Ovary (tissue), 10 donors: ENCODE measurements at places on chromosomes 11 and 22. TPM values are rescaled to one million over a fixed set of nuclear protein-coding genes. Genes with fewer than 3 reads are reported as not detected.
A peak's percentile ranks its signal among the peaks of the same experiment; 100 is the strongest.

DNA sequence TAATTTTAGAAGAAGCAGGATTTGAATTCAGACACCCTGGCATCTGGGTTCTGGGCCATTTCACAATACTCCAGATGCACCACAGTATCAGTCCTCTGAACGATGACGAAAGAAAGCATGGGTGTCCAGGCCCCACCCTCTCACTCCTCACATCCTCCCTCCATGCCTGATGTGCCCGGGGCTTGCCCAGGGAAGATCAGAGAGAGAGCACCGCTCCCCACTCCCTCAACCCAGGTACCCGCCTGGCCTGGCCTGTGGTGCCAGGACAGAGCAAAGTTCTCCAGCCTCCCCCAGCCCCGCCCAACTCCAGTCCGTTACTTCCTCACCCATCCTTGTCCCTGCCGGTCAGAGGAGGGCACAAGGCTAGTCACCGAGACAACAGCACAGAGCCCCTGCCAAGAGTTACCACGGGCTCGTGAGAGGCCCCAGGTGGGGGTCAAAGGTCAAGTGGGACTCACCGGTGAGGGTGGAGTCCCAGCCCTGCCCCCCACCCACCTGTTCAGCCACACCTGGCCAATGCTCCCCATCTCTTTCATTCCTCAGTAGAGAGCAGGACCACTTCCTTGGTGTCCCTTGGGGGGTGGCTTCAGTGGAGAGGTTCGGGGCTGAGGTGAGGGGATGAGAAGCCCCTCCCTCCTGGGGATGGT is 8.1 kb downstream of the BCL9L start:
- peak; percentile 72 for DNase-seq

DNA sequence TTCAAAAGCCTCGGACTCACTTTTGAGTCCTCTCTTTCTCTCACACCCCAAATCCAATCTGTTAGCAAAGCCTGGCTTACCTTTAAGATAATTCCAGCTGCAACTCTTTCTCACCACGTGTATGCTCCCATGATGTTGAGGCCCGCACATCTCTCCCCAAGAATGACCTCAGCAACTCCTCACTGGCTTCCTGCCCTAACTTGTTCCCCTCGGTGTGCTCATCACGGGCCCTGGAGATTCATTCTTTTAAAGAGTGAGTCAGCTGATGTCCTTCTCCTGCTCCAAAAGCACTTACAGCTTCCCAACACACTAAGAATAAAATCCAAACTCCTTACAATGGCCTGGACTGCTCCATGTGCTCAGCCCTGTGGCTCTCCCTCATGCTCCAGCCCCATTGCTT is 1041.3 kb downstream of the OPCML start:
- DNase-seq, result no peak

GRCh38 chr11:18368221-18368620 is 26.1 kb upstream of the LDHA start:
- DNase-seq, result no peak

DNA sequence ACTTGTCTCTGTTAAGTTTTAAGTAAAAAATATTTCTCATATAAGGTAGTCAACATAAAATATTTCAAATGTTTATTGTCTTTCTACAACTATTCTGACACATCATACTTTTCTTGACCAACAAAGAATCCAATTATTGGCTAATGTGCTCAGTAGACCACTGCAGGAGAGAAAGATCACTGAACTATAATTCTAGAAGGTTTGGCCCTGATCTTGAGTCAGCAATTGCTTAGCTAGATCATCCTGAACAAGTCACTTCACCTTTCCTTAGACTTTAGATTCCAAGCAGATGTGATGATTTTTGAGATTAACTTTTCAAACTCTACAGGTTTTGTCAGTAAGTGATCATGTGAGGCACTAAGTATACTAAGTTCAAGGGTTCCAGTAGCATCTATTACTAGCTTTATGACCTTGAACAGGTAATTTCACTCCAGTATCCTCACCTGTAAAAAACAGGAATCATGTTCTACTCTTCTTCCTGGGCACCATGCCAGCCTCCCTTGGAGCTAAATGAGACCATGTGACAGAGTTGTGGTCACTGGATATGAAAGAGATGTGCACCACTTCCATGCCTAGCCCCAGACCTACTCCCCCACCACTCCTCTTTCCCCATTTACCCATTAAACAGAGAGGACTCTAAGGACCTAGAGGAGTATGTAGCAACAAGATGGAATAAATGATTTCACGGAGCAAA is 17.3 kb downstream of the PGM2L1 start:
- no peak for DNase-seq

DNA sequence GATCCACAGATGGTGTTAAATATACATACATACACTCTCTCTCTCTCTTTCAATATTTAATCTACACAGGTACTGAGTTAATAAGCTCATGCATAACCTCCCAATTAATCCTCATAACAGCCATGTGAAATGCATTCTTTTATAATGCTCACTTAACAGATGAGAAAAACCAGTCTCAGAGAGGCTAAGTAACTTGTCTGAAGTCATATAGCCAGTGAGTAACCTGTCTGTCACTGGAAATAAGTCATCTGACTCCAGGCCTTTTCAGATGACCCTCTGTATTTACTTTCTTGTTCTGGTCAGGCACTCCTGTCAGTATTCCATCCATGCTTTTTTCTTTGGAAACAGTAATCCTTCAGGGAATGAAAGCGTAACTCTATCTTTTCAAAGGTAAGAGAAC is 594.0 kb upstream of the TENM4 start:
- no peak for DNase-seq

DNA sequence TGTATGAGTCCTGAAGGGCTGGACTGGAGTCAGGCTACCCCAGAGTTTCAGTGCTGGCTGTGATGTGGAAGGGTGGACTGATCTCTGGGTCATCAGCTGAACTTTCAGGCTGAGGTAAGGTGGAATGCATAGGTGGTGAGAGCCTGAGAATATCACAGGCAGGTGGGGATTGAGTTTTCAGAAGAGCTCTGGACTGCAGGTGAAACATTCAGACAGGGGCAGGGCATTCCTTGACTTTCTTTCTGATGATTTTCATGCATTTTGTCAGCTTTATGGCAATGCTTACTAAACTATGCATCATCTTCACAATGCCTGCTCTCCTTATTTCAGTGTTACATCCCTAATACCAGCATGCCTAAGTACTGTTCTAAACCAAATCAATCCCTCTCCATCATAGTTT is 755.0 kb downstream of the KCNA4 start:
- no peak for DNase-seq

DNA sequence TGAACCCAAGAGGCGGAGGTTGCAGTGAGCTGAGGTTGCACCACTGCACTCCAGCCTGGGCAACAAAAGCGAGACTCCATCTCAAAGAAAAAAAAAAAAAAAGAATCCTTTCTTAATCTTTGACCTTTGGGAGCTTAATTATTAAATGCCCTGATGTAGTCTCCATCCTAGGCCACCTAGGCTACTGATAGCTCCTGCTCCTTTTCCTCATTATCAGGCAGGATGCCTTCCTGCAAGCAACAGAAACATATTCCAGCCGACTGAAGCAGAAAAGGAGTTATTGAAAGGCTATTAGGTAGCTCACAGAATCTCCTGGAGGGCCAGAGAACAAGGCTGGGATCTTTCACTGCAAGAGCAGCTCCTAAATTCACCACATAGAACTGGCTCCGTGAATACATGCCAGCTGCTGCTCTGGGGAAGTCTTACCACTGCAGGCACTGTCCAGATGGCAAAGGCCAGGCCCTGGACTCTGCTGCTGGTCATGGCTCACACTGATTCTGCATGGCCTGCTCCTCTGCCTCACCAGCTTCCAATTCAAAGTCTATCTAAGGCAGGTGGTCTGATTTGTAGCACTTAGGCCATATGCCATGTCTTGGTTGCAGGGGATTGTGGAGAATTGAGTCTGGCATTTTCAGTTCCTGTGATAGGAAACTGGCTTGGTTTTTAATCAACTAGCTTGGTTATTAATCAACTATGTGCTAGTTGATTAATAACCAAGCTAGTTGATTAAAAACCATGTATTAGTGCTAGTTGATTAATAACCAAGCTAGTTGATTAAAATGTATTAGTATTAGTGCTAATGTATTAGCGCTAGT is 26.0 kb upstream of the POLD3 start:
- no peak for DNase-seq

GRCh38 chr11:72578051-72578450 is 96.2 kb downstream of the PDE2A start:
- DNase-seq, result no peak

DNA sequence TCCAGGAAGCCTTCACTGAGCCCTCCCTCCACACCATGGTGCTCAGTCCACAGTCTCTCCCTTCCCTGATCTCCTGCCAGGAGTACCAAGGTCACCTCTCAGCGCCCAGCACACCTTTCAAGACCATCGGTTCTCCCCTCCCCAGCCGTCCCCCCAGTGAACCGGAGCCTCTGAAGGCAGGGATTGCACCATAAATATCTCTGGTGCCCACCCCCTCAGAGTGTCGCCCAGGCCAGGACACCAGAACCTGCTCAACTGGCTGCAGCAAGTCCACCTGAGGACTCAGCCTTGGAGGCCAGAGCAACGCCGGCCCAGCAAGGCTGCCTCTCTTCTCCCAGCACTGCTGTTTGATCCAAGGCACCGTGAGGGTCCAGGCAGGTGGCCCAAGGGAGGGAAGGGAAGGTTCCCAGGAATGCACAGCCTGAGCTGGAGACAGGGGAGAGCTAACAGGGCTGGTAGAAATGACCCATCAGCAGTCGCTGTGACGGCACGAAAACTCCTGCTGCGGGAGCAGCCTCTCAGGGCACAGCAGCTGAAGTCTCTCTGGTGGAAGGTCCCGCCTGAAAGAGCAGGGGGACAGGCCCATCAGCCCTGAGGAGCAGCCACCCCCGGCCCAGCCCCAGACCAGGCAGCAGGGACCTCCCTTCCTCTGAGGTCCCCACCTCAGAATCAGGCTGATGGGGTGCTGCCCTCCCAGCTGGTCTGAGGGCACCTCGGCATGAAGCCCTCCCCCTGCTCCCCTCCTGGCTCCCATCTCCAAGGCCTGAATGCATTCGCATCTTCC is 80.3 kb downstream of the BUD13 start:
- no peak for DNase-seq

GRCh38 chr11:70826541-70827335 is 425.6 kb downstream of the SHANK2 start:
- no peak for DNase-seq

DNA sequence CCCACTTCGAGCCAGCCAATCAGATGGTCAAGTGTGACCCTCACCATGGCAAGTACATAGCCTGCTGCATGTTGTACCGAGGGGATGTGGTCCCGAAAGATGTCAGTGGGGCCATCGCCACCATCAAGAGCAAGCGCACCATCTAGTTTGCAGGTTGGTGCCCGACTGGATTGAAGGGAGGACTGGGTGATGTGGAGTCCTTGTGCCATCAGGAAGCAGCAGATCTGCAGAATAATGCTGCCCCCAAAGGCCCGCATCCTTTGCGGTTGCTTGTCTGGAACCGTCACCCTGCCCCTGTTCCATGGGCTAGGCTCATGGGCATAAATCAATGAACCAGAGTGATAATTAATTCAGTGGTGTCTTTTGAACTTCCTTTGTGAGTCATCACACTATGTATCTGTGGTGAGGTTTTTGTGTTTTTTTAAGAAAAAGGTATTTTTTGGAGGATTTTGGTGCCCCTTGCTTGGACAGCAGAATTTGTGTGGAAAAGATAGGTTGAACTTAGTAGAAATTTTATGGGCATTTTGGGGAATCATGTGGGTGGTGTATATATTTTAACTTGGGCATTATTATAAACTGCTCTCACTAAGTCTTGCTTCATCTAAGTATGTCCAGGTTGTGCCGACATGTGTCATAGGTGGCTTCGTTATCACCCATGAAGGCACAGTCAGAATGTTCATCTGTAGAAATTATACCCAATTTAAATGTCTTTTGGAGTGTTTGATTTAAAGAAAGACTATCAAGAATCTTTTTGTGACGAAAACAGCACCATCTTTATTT is 22.3 kb downstream of the LRRC74B start:
- DNase-seq, result no peak

GRCh38 chr11:71964641-71965040 is 34.1 kb upstream of the IL18BP start:
- DNase-seq, result no peak

GRCh38 chr11:38446336-38446735 is 1848.3 kb upstream of the RAG2 start:
- DNase-seq, result no peak

GRCh38 chr11:80958987-80959386 is 1518.2 kb upstream of the TENM4 start:
- DNase-seq, result no peak

DNA sequence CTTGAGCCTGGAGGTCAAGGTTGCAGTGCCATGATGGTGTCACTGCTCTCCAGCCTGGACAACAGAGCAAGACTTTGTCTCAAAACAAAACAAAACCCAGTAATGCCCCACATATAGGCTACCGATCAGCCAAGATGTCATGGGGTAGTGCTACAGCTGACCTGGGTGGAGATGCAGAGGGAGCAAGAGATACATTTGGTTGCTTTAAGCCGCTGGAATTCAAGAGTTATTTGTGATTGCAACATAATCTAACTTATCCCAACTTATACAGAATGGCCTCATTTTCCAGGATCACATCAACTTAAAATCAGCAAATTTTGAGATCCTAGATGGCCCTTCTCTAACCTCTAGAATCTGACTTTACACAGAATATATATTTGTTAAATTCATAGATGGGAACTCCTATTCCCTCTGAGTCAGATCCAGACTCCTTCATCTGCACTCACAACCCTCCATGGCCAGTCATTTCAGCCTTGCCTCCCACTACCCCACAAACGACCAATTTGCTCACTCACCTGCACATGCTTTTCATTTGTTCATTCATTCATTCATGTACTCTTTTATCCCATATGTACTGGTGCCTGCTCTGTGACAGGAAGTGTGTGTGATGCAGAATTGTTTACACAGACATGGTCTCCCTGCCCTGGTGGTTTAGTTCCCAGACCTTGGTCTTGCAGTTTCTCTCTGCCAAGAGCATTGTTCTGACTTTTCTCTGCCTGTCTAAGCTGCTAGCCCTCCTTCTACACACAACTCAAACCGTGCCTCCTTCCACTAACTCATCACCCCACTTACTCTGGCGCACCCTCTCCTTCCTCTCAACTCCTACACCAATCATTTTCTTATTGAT is 24.1 kb upstream of the APLNR start:
- DNase-seq, result no peak

- no peak for DNase-seq
These were observed 16.2 kb downstream of the JHY start for GRCh38 chr11:122898799-122899198.

DNA sequence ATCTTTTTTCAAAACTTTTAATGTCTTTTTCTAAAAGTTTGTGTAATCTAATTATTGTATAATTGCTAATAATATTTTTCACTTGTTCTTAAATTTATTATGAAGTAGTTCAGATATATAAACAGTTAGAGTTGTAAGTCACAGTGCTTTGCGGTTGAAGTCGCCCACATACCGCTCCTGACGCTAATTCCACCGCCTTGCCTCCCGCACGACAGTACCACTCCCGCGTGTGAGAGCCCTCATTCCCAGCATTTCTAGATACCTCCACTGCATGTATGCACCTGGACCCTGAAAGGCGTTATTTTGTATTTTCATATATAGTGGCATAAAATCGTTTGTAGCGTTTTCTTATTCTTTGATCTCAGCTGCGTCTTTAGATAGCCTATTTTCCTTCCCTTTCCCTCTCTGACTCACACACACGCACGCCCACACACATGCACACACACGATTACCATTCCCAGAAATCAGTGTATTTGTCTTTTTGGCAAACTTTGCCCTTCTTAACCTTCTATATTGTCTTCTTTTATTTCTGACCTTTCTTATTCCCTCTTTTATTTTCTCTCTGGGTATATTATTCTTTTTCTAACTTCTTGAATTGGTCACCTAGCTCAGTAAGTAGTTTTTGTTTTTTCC is 56.4 kb upstream of the PITPNB start:
- no peak for DNase-seq

- DNase-seq, result no peak
These were observed 30.8 kb upstream of the CELSR1 start for GRCh38 chr22:46568102-46568809.

WNT7B gene
- polyA plus RNA-seq, result not detected

LSP1 gene
- 22.0 TPM for polyA plus RNA-seq
